CD4-positive, alpha-beta T cell (primary cell): ENCODE measurements at places on chromosomes 5 and 9. TPM values are rescaled to one million over a fixed set of nuclear protein-coding genes. Genes with fewer than 3 reads are reported as not detected.

TMEM232 gene
- 0.98 TPM for total RNA-seq

DNA sequence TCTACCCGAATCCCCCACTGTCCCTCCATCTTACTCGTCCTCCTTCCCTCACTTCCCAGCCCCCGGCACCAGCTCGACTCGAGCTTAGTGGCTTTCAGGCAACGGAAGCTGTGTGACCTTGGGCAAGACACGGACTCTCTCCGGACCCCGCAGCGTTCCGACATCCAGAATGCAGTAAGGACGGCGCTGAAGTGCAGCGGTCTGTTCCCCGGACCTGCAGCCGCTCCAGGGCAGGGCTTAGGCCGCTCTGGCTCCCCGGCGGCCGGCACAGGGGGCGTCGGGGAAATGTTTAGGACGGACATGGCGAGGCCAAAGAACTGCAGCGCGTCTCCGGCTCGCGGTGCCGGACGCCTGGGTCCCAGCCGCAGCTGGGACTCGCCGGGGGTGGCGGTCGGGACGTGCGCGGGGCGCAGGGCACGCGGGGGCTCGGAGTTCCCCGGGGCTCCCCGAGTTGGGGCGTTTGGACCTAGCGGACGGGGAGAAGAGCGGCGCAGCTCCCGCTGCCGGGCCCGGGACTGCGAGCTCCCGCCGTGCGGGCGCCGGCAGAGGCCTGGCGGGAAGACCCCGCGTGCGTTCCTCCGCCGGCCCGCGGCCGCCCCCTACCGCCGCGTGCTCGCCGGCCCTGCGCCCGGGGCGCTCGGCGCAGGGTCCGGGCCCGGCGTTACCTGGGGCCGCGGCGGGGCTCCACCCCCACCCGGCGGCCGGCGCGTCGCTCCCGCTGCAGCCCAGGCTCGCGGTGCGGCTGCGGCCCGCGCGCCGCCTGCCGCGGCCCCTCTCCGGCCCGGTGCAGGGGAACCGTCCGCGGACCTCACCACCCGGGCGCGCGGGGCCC lies 5.6 kb upstream of the RNF44 start:
- no peaks in the 10 kb centered on the region for H3K36me3 ChIP-seq
- peak overlapping the region; percentile 87 for H3K4me3 ChIP-seq
- peaks cover 76% of the 10 kb centered on the region for H3K4me1 ChIP-seq
- peak; percentile 42 for DNase-seq
- H3K27ac ChIP-seq, result peak overlapping the region; percentile 57

QRFP gene
- not detected for total RNA-seq

DNA sequence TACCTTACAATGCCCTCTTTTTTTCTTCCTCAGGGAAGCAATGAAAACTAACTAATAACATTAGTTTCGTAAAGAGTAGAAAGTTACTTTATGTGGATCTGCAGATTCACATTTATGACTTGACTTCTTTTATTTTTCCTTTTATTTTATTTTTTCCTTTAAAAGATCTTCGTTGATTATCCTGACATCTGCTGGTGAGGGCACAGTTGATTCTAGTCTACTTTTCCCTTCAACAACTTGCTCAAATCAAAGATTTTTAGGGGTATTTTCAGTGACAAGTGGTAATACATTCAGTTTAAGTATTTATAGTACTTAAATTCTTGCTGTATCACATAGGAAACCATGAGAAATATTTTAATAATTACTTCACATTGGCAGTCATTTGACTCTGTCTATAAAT lies 4.9 kb downstream of the EDIL3 start:
- DNase-seq, result no peak
- no peaks in the 10 kb centered on the region for H3K36me3 ChIP-seq
- no peak overlapping the region for H3K4me3 ChIP-seq
- H3K4me1 ChIP-seq, result no peaks in the 10 kb centered on the region
- H3K27me3 ChIP-seq, result peaks cover 26% of the 10 kb centered on the region
- H3K27ac ChIP-seq, result no peak overlapping the region

ZFP2 gene
- 0.49 TPM for total RNA-seq

DNA sequence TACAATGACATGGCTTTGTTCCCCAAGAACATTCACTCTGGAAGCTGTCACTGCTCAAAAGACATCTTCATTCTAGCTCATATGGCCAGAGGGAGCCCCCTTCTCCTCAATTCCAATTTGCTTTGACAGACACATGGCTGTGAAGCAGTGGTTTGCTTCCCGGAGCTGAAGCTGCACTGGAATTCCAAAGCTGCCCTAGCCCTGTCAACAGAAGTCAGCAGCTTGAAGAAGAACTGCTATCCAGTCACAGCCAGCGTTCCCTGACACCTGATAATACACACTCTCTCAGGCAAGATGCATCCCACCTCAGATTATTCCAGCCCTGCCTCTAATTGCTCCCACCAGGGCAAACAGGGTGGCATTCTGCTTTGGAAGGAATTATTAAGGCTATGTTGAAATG lies 93.7 kb downstream of the SEMA5A start:
- H3K27ac ChIP-seq, result no peak overlapping the region
- no peak overlapping the region for H3K4me3 ChIP-seq
- no peaks in the 10 kb centered on the region for H3K36me3 ChIP-seq
- no peaks in the 10 kb centered on the region for H3K4me1 ChIP-seq
- H3K27me3 ChIP-seq, result no peaks in the 10 kb centered on the region

DNA sequence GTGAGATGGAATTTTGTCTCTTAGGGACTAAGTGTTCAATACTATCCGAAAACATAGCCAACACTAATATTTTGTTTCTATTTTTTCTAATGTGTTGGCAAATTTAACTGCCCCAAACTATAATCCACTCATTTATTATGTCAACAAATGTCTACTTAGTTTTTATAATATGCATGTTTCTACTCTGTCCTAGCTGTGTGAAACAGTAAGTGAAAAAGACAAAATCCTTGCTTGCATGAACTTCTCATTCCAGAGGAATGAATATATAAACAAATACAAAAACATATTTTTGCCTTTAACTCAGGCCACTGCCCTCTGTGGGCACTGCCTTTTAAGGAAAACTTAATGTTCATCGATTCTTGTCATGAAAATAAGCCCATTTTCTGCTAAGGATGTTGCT lies 1275.4 kb upstream of the CDH18 start:
- no peaks in the 10 kb centered on the region for H3K4me1 ChIP-seq
- no peak overlapping the region for H3K27ac ChIP-seq
- H3K36me3 ChIP-seq, result no peaks in the 10 kb centered on the region
- DNase-seq, result no peak

- H3K27me3 ChIP-seq, result no peaks in the 10 kb centered on the region
- DNase-seq, result no peak
- H3K4me1 ChIP-seq, result no peaks in the 10 kb centered on the region
- no peak overlapping the region for H3K27ac ChIP-seq
Measured at GRCh38 chr5:174608631-174609097, 115.7 kb upstream of the MSX2 start.

POLE3 gene
- total RNA-seq, result 63.6 TPM

DNA sequence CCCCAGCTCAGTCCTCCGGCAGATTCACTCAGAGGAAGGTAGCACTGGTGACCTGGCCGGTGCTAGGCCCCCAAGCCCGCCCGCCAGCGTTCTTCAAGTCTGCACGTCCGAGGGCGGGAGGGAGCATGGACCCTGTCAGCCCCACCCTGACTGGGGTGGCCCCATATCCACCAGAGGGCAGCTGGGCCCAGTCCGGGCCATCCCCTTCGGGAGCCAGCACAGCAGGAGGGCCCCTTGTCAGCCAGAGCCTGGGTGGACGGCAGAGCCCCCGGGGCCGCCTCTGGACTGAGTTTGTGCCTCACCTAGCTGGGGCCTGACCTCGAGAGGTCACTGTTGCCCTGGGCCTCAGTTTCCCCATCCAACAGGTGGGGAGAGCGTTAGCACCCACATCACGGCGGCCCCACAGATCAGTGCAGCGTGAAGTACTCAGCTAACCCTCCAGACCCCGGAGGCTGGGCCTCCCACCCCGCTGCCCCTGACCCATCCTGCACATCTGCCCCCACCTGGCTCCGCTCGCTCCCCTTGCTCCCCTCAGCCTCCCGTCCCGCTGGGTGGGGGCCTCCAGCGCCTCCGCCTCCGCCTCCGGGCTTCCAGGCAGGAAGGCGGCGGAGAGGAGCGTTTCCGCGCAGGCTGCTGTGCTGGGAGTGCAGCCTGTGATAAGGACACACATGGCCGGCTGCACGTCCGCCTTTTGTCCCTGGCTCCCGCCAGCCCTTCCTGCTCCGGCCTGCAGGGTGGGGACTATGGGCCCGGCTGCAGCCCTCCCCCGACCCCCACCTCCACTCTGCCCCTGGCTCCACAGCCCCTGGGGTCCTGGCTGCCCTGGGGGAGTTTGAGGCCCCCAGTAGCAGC lies 16.6 kb upstream of the EGFL7 start:
- peaks cover 41% of the 10 kb centered on the region for H3K27me3 ChIP-seq
- no peaks in the 10 kb centered on the region for H3K36me3 ChIP-seq
- no peak overlapping the region for H3K4me3 ChIP-seq
- H3K27ac ChIP-seq, result no peak overlapping the region
- H3K4me1 ChIP-seq, result peaks cover 20% of the 10 kb centered on the region
- DNase-seq, result no peak

GRCh38 chr5:59140133-59140532 lies 557.3 kb downstream of the RAB3C start:
- H3K4me3 ChIP-seq, result no peak overlapping the region
- H3K36me3 ChIP-seq, result no peaks in the 10 kb centered on the region
- no peak for DNase-seq
- no peak overlapping the region for H3K27ac ChIP-seq
- H3K27me3 ChIP-seq, result no peaks in the 10 kb centered on the region
- no peaks in the 10 kb centered on the region for H3K4me1 ChIP-seq

NUTM2G gene
- total RNA-seq, result not detected

GRCh38 chr5:149132474-149132873 lies 8.8 kb upstream of the ABLIM3 start:
- no peak overlapping the region for H3K27ac ChIP-seq
- H3K36me3 ChIP-seq, result no peaks in the 10 kb centered on the region
- H3K27me3 ChIP-seq, result peaks cover 6% of the 10 kb centered on the region
- no peak overlapping the region for H3K4me3 ChIP-seq
- no peaks in the 10 kb centered on the region for H3K4me1 ChIP-seq

- H3K27ac ChIP-seq, result no peak overlapping the region
- DNase-seq, result no peak
- peaks cover 4% of the 10 kb centered on the region for H3K27me3 ChIP-seq
- no peaks in the 10 kb centered on the region for H3K36me3 ChIP-seq
- no peak overlapping the region for H3K4me3 ChIP-seq
- H3K4me1 ChIP-seq, result no peaks in the 10 kb centered on the region
Measured at GRCh38 chr9:135240222-135240621, 152.8 kb downstream of the OLFM1 start.

- no peaks in the 10 kb centered on the region for H3K36me3 ChIP-seq
- H3K27ac ChIP-seq, result no peak overlapping the region
- H3K4me1 ChIP-seq, result no peaks in the 10 kb centered on the region
- no peaks in the 10 kb centered on the region for H3K27me3 ChIP-seq
Measured at GRCh38 chr5:5584236-5584745, 161.8 kb downstream of the ICE1 start.

- H3K36me3 ChIP-seq, result no peaks in the 10 kb centered on the region
- no peaks in the 10 kb centered on the region for H3K4me1 ChIP-seq
- H3K27ac ChIP-seq, result no peak overlapping the region
- no peak overlapping the region for H3K4me3 ChIP-seq
- DNase-seq, result no peak
Measured at GRCh38 chr5:155260798-155261197, 247.2 kb downstream of the KIF4B start.

STK32A gene
- not detected for total RNA-seq

GRCh38 chr9:12748016-12748415 lies 26.8 kb upstream of the LURAP1L start:
- no peaks in the 10 kb centered on the region for H3K36me3 ChIP-seq
- H3K4me1 ChIP-seq, result no peaks in the 10 kb centered on the region
- H3K27me3 ChIP-seq, result no peaks in the 10 kb centered on the region

EFNA5 gene
- not detected for total RNA-seq

- H3K27ac ChIP-seq, result no peak overlapping the region
- H3K36me3 ChIP-seq, result no peaks in the 10 kb centered on the region
- H3K4me3 ChIP-seq, result no peak overlapping the region
Measured at GRCh38 chr5:109917966-109918365, 228.2 kb downstream of the MAN2A1 start.

- H3K27me3 ChIP-seq, result no peaks in the 10 kb centered on the region
- H3K4me1 ChIP-seq, result no peaks in the 10 kb centered on the region
- no peaks in the 10 kb centered on the region for H3K36me3 ChIP-seq
- H3K4me3 ChIP-seq, result no peak overlapping the region
Measured at GRCh38 chr9:21657966-21658667, 144.3 kb upstream of the MTAP start.

KLF9 gene
- total RNA-seq, result 132 TPM

DNA sequence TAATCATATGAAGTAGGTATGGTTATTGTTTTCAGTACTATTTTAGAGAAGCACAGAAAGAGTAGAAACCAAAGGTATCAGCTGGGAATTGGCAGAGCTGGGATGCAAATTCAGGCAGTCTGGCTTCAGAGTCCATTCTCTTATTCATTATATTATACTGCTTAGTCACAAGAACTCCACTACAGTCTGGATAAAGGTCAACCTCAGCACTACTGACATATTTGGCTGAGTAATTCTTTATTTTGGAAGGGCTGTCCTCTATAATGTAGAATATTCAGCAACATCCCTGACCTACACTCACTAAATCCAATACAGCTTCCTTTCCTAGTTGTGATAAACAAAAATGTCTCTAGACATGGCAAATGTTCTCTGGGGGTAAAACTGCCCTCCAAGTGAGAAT lies 37.6 kb downstream of the PTGER4 start:
- no peak overlapping the region for H3K4me3 ChIP-seq
- no peak overlapping the region for H3K27ac ChIP-seq
- no peaks in the 10 kb centered on the region for H3K4me1 ChIP-seq
- H3K36me3 ChIP-seq, result peaks cover 21% of the 10 kb centered on the region

GRCh38 chr5:57478826-57479225 lies 3.8 kb downstream of the ACTBL2 start:
- DNase-seq, result no peak
- H3K27me3 ChIP-seq, result no peaks in the 10 kb centered on the region
- H3K4me3 ChIP-seq, result no peak overlapping the region
- H3K27ac ChIP-seq, result no peak overlapping the region

- H3K4me1 ChIP-seq, result no peaks in the 10 kb centered on the region
- no peaks in the 10 kb centered on the region for H3K36me3 ChIP-seq
- no peaks in the 10 kb centered on the region for H3K27me3 ChIP-seq
- H3K27ac ChIP-seq, result no peak overlapping the region
Measured at GRCh38 chr9:110198357-110198756, 9.6 kb downstream of the C9orf152 start.

GRCh38 chr5:171480239-171480638 lies 60.8 kb downstream of the FGF18 start:
- peaks cover 10% of the 10 kb centered on the region for H3K4me1 ChIP-seq
- H3K4me3 ChIP-seq, result no peak overlapping the region
- H3K27ac ChIP-seq, result no peak overlapping the region
- DNase-seq, result no peak

TNFSF8 gene
- total RNA-seq, result 70.9 TPM

CRHBP gene
- total RNA-seq, result not detected
